ENCODE measurements at places on chromosomes 16 and 17.

DNA sequence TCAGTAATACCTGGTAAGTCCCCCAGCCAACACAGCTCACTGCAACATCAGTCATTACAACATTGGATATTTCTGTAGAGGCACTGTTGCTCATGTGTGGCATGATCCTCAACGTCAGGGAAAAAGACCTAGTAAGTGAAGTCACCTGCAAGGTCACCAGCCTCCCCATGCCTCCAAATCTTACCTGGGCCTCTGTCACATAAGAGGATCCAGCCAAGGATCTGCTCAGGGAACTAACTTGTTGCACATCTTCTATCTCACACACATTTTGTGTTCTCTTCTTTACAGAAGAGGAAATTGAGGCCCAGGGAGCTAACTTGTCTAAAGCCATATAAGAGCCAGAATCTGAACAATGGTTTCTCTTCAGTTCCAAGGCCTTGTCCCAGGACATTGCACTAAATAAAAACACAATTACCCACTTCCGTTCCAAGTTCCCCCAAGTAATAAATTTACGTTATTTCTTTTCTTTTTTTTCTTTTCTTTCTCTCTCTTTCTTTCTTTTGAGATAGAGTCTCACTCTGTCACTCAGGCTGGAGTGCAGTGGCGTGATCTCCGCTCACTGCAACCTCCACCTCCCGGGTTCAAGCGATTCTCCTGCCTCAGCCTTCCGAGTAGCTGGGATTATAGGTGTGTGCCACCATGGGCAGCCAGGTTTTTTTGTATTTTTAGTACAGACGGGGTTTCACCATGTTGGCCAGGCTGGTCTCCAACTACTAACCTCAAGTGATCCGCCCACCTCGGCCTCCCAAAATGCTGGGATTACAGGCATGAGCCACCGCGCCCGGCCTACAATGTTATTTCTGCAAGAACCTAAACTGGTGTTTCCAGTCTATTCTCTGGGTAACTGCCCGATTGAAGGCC, 1.3 kb downstream of the SHMT1 start:
- no peak for DNase-seq

GRCh38 chr17:77450742-77451244, 310.0 kb downstream of the SEC14L1 start:
- no peak for DNase-seq

DNA sequence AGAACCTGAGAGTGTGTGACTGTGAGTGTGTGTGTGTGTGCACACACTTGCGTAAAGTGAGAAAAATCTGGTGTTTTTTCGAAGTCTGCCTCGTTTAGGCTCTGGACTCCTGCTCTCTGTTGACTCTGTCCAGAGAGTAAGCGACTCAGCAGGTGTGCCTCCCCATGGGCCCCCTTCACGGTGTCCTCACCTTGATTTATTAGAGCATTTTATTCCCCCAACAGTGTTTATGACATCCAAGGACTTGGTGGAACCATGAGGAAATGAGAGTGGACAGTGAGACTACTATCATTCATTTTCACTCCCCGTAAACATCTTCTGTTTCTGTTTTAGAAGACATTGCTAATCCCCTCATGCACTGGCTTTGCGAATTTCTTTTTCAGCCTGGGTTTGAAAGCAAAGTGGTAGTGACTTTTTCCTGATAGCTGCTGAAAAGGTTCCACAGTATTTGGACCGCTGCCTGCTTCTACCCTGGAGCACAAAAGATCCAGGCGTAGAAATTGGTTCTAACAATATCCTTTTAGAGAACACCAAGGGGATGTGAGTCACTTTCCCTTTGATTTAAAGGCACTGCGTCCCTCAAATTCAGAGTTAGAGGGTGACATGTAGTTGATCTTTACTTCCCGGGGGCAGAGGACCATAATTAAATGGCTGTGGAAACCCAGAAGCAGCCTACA, 218.2 kb downstream of the WWOX start:
- DNase-seq, result no peak

GRCh38 chr17:33679595-33679994, 386.5 kb upstream of the ASIC2 start:
- DNase-seq, result no peak

DNA sequence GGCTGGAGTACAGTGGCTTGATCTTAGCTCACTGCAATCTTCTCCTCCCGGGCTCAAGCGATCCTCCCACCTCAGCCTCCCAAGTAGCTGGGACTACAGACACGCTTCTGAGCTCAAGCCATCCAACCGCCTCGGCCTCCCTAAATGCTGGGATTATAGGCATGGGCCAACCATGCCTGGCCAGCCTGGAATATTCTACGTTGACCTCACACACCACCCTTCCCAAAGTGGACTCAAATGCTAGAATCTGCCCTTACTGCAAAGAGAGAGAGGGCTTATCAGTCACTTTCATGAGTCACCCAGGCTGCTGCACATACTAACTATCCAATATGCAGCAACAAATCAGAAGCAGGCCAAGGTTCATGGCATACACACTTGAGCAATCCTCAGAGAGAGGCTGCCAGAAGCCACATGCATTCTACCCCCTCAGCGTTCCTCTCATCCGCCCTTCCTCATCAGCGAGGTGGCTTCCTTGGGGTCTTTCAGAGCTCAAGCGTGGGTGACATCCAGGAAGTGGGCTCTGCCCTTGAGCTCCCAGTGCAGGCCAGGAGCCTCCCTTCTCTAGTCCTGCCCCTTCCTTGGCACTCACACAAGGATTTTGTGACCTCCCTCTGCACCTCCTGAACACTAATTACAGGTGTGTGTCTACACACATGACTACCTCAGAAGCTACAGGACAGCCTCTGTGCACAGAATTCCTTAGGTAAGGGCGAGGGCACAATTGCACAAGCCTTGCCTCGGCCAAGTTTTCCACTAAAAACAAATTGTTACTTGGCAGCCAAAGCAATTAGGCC, 24.8 kb upstream of the SIAH1 start:
- DNase-seq, result no peak

DNA sequence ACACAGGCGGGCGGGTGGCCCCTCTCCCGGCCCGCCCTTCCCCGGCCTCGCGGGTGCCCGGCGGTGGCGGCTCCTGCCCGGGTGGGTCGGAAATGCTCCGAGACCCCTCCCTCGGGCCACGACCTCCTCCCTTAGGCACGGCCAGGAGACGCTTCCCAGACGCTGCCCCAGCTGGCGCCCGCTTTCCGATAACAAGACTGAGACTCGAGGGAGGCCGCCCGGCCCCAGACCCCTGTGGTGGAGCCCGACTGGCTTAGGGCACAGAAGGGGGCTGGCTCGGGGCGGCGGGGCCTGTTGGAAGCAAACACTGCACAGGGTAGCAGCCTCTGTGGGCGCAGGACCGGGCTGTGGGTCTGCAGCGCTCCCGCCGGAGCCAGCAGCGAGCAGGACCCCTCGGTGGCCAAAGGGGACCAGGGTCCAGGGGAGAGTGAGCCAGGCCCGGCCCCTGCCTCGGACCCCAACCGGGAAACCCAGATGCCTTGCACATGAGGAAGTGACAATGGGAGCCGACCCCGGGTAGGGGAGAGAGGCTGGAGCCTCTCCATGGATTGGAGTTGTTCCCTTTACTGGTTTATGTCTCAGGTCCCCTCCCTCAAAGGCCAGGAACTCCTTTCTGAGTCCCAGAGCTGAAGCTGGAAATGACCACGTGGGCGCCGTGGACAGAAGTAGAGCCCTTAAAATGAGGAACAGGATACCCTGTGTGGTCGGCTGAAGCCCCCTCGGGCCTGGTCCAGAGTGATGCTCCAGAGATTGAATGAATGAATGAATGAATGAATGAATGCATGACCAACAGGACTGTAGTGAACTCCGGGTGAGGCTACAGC, 19.8 kb upstream of the ADCY7 start:
- DNase-seq, result no peak

DNA sequence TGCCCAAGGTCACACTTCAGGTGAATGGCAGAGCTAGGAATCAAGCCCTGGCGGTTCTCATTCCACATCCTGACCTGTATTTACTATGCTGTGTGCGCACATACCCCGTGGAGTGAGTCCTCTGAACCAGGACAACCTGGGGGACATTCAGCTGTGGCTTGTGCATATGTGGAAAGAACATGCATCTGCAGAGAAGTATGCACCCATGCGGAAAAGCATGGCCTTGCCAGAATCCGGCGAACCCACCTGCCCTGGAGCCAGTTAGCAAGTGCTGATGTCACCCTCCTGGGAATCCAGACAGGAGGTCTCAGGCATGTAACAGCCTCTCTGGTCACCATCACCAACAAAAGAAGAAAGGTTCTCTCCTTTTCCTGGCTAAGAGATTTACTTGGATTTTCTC, 1.9 kb downstream of the RASL10B start:
- no peak for DNase-seq

DNA sequence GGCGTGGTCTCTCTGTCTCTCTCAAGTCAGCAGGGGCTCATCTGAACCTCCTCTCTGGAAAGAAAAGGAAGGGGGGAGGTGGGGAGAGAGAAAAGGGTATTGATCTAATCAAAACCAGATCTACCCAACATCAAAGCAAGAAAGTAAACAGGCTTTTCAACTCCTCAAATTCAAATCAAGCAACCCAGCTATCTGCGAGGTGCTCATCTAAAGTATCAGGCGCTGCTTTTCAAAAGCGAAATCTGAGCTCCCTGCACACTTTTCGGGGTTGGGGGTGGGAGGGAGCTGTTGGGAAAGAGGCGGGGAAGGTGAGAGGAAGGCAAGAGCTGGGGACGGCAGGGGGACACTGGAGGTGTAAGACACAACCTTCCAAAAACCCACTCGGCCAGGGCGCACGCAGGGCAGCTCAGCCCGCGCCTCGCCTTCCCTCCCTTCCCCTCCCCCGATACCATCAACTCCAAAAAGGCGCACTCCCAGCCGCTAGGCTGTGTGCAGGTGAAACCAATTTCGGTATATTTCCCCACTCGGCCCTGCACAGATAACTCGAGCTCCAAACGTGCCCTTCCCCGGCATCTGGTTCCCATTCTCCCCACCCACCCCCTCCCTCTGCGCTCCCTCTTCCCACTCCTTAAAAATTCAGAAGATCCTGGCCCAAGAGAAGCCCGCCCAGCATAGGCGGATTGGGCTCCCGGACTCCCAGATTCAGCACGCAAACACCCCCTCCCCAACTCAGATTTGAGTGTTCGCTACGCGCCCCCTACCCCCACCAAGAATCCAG, 2.6 kb downstream of the AXIN2 start:
- DNase-seq, result no peak

- no peak for DNase-seq
Measured at GRCh38 chr17:35875072-35875799, 4.9 kb downstream of the CCL5 start.

DNA sequence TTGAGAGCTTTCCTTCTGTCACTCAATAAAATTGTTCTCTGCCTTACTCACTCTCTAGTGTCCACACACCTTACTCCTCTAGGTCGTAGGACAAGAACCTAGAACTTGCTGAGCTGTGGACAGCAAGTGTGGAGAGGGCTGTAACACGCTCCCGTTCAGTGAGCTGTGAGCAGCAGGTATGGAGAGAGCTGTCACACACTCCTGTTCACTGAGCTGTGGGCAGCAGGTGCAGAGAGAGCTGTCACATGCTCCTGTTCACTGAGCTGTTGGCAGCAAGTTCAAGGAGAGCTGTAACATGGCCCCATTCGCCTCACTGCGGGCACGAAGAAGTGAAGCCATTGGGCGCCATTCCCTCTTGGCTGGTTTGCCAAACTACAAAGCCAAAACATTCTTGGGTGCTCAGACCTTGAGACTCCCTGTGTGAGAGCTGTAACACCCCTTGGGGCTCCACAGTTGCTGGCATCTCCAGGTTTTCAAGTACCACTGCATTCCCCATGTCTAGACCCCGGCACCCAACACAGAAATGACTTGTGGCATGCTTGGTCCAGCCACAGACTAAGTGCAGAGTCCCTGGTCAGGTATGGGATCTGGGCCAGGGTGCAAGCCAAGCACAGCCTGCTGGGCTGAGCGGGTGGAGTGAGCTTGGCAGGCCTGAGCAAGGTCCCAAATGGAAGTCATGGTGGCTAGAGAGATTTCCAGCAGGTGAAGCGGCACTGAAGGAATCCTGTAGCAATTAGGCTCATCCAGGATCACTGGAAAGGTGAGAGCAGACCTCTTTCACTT, 608.0 kb upstream of the CDH8 start:
- no peak for DNase-seq

DNA sequence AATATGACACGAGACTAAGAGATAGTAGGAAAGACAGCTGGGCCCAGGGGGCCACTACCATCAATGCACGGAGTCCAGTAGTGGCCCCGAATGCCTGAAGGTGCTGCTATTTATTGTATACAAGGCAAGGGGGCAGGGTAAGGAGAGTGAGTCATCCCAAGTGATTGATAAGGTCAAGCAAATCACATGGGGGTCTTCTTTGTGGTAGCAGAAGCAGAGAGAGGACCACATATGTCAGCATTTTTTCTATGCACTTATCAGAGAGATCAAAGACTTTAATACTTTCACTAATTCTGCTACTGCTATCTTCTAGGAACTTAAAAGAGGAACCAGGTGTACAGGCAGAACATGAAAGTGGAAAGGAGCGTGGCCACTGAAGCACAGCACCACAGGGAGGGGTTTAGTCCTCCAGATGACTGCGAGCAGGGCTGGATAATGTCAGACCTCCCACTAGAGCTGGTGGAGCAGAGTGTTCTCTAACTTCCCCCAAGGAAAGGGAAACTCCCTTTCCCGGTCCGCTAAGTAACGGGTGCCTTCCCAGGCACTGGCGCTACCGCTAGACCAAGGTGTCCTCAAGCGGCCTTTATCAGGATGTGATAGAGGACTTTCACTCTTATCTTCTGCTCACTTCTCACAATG, 26.4 kb upstream of the ARL4D start:
- DNase-seq, result no peak

DNA sequence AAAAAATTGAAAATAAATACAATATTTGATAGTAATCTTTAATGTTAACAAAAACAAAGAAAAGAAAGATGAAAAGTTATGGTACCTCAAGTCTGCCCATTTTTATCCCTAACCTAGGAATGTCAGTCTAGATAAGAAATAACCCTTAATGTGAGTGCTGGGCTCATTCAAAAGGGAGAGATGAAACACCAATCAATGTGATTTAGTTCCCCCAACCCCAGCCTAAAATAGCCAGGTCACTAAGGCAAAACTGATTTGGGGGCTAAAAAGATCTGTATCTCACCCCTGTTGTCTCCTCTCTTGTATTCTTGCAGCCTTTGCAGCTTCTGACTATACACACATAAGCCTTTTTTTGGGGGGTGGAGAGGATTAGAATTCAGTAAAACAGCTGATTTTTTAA, 3.2 kb upstream of the IGF2BP1 start:
- no peak for DNase-seq

GRCh38 chr16:49168126-49168525, 113.5 kb downstream of the CBLN1 start:
- no peak for DNase-seq

GRCh38 chr17:38786372-38786771, 13.0 kb downstream of the PIP4K2B start:
- no peak for DNase-seq

- peak; percentile 64 for DNase-seq
Measured at GRCh38 chr17:47802341-47803022, 19.1 kb downstream of the OSBPL7 start.

DNA sequence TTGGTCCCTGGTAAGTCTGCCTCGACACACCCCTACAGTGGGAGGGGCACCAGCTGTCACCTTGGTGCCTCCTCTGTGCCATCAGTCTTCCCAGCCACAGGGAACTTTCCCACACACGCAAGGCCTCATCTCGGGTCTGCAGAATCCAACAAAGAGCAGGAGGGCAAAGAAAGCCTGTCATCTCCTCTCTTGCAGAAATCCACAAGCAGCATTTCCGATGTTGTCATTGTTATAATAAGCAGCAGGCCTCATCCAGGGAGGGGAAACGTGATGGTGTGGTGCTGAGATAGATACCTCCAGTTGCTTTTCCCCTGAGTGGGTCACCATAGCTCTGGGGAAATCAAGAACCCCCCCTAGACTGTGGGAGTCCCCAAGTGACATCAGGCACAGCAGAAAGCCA, 110.4 kb downstream of the CMIP start:
- DNase-seq, result no peak

- DNase-seq, result no peak
Measured at GRCh38 chr17:39871801-39872200, 3.8 kb downstream of the ZPBP2 start.

Data from activated CD8-positive, alpha-beta memory T cell treated with anti-CD3 and anti-CD28 coated beads, Interleukin-2, amount 50 U/mL, for 4 hours (primary cell).